ENCODE measurements at places on chromosomes 7 and 10.

DNA sequence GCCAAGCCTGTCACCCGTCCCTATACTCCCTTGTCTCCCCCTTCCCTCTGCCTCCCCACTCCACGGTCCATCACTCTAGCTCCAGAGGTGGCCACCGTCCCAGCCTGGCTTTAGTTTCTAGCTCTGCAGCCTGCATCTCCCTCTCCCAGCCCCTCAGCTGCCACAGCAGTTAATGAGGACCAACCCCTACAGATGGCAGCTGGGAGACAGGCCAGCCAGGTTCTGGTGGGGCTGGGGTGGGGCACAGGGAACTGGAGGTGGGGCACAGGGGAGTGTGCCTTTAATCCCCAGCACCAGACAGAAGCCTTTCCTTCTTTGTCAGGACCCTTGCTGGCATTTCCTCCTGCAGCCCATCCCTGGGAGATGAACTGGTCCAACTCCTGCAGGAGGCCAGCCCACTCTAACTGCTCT, 21.1 kb downstream of the UNC5B start:
- DNase-seq = no peak

DNA sequence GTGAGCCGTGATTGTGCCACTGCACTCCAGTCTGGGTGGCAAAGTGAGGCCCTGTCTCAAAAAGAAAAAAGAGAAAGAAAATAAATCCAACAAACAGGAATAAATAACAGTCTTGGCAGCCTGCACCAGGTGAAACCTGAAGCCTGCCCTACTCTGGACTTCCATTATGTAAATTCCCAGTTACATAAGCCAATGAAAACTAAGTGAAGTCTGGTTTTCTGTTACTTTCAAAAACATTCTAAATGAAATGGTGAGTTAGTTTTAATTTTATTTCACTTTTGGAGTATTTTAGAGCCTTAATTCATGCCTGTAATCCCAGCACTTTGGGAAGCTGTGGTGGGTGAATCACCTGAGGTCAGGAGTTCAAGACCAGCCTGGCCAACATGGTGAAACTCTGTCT, 22.5 kb upstream of the HIBADH start:
- DNase-seq = no peak

GRCh38 chr7:101960985-101961708, 143.7 kb downstream of the CUX1 start:
- no peak for DNase-seq

DNA sequence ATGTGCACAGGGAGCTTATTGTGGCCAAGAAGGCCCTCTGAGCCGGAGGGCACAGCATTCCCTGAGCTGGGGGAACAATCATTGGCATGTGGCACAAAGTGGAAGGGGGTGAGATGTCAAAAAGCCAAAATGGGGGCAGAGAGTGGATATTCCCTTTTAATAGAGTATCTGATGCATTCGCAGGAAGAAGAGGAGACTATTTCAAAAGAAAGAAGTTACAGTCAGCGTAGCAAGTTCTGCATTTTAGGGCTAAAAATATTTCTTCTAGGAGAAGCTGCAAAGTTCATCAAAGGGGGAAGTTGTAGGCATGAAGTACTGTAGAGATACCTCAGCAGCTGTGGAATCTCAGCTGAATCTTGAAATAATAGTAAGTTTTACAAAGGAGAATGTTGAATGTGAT, 136.0 kb upstream of the WDR11 start:
- DNase-seq = no peak

- no peak for DNase-seq
Observed at GRCh38 chr7:42090056-42090455, 147.0 kb downstream of the GLI3 start.

Data from DMS153 (cell line).